Small intestine (tissue), 16 donors: ENCODE measurements at places on chromosomes 3 and 15.

DNA sequence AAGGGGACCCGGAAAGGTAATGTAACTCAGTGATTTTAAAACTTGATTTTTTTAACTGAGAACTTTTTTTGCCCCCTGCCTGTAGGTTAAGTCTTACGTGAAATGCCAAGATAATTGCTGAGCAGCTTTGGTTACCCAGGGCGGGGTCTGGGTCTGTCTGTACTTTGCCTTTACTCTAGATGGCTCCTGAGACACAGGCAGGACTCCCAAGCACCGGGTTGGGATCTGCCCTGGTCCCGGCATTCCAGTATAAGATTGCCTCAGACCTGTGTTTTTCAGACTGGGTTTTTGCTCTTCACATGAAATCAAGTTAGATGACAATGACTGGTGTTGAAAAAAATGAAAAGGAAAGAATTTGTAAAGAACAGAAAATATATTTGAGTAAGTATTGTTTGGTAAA, 40.3 kb downstream of the WDR76 start:
- peak; percentile 46 for DNase-seq

GRCh38 chr3:29065211-29065785, 215.6 kb upstream of the RBMS3 start:
- no peak for DNase-seq

DNA sequence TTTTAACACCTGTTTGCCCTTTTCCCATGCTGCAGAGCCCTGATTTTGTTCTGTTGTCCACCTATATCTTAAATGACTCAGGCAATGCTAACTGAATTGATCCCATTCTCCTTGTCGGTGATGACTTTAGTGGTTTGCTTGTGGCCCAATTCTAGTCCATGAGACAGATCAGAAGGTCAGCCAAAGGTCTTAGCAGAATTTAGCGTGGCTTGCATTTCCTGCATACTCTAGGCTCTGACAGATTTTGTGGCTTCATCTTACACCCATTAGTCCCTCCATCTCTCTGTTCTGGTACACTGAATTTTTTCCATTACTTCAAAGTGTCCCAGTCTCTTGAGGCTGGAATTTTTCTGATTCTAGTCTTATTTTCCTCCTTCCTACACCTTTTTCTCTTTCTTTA, 161.9 kb downstream of the STAC start:
- DNase-seq = no peak

GRCh38 chr15:97446138-97446537, 514.4 kb upstream of the ARRDC4 start:
- DNase-seq = no peak

GRCh38 chr3:148711981-148712666, 14.4 kb downstream of the AGTR1 start:
- DNase-seq = no peak

DNA sequence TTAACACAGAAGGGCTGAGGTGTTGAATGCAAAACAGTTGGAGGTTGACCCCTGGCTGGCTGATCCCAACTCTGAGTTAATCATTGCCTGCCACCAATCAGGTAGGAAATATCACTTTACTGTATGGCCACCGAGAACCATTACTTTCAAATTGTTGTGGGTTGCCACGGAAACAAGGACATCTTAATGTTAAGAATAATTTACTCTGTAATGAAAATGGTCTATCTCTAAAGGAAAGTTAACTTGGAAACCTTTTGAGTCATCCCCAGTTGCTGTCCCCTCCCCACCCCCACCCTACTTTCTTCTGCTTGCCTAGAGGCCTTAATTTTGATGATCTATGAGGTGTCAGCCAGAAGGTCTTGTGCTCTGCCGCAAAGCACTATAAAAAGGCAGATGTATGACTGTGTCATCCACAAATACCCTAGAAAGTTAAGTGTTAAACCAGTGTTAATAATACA, 78.7 kb upstream of the SNRK start:
- DNase-seq = peak; percentile 80
